ENCODE measurements at places on chromosomes 7 and 10. TPM values are rescaled to one million over a fixed set of nuclear protein-coding genes. Genes with fewer than 3 reads are reported as not detected.

Gene SEPTIN14
- total RNA-seq = 26.2 TPM

Gene SLC16A12
- 4.4 TPM for total RNA-seq

GRCh38 chr7:30926313-30926712, 14.7 kb downstream of the AQP1 start:
- H3K27me3 ChIP-seq = no peaks in the 10 kb centered on the region
- no peak for DNase-seq
- H3K4me1 ChIP-seq = no peaks in the 10 kb centered on the region
- H3K36me3 ChIP-seq = no peaks in the 10 kb centered on the region
- no peak overlapping the region for H3K27ac ChIP-seq

Gene CALML3
- total RNA-seq = 8.0 TPM

- H3K27me3 ChIP-seq = no peaks in the 10 kb centered on the region
- no peaks in the 10 kb centered on the region for H3K36me3 ChIP-seq
- no peaks in the 10 kb centered on the region for H3K4me1 ChIP-seq
- H3K4me3 ChIP-seq = no peak overlapping the region
- DNase-seq = no peak
These were observed 87.4 kb downstream of the CELF2 start for GRCh38 chr10:11104772-11105675.

DNA sequence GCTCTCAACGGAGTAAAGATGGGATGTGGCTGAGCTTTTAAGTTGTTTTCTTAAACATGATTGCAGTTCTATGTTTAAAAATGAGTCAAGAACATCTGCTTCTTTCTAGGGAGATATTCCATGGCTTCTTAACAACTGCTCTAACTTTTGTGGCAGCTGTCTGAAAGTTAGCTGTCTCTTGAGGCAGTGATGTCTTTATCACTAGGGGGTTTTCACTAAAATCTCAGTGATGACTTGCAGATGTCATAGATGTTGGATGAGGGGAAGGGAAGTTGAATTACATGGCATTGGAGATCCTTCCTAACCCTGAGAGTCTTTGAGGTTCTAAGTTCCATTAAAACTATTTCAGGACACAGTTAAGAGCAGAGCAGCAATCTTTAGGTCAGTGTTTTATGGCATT, 43.5 kb downstream of the PRKG1 start:
- no peaks in the 10 kb centered on the region for H3K36me3 ChIP-seq
- no peak overlapping the region for H3K4me3 ChIP-seq
- no peak overlapping the region for H3K27ac ChIP-seq
- H3K27me3 ChIP-seq = no peaks in the 10 kb centered on the region
- DNase-seq = no peak

Gene ZKSCAN1
- 75.8 TPM for total RNA-seq

GRCh38 chr7:106623853-106624252, 37.1 kb downstream of the CCDC71L start:
- no peak overlapping the region for H3K27ac ChIP-seq
- H3K4me1 ChIP-seq = no peaks in the 10 kb centered on the region
- H3K36me3 ChIP-seq = no peaks in the 10 kb centered on the region
- H3K27me3 ChIP-seq = no peaks in the 10 kb centered on the region

Measured in prostate gland (tissue), 2 donors.